ENCODE measurements at places on chromosomes 4 and X. TPM values are rescaled to one million over a fixed set of nuclear protein-coding genes. Genes with fewer than 3 reads are reported as not detected.
A peak's percentile ranks its signal among the peaks of the same experiment; 100 is the strongest.

The ELF4 gene
- 3.7 TPM for total RNA-seq

The DKK2 gene
- 1.4 TPM for total RNA-seq

The SSX4 gene
- not detected for total RNA-seq

- no peak for DNase-seq
Observed at GRCh38 chr4:126318376-126318775, 1003.6 kb downstream of the FAT4 start.

GRCh38 chrX:68746988-68747387 is 81.8 kb upstream of the EFNB1 start:
- no peak for DNase-seq

The FABP2 gene
- total RNA-seq, result 0.57 TPM

The UGT2B15 gene
- not detected for total RNA-seq

GRCh38 chr4:182589100-182589499 is 328.1 kb downstream of the DCTD start:
- DNase-seq, result no peak

GRCh38 chr4:17385403-17385802 is 126.5 kb downstream of the QDPR start:
- no peak for DNase-seq

The SPANXA1 gene
- not detected for total RNA-seq

DNA sequence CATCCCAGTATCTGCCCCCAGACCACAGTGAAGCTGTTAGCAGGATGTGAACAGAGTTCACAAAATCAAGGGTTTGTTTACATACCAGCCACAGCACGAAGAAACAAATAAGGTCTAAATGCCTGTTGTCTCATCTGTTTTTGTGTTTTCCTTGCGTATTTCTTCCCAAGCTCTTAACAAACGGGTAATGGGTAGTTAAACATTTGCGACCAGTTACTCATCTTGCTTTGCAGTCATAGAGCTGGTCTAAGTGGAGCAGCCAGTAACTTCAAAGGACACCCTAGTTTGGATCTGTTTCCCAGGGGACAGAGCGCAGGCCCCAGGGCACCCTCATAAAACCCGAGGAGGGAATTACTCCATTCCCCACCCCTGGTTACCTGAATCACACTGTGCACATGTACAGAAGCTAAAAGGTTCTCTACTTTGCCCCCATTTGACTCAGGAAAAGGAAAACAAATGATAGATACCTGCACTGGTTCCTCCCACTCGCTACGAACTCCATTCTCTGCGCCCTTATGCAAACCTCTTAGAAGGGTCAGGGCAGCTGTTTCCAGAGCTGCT is 68.8 kb downstream of the MAML3 start:
- no peak for DNase-seq

DNA sequence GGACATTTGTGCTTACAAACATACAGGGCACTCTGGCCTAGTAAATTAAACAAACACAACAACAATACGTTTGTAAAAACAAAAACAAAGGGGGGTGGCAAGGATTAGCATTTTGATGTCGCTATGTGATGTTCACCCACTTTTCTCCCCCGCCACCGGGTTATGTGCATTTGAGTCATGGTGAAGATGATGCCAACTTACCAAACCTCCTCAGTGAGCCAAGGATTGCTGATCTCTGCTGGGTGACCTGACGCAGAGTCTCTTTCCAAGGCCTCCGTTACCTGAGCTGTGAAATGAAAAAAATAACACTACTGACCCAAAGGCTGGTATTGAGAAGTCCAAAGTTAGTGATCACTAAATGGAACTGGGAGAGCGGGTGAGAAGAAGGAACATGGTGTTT is 85.4 kb downstream of the RBM47 start:
- no peak for DNase-seq

The TLR7 gene
- 0.92 TPM for total RNA-seq

The SOX3 gene
- not detected for total RNA-seq

- DNase-seq, result peak; percentile 97
Observed at GRCh38 chr4:3531879-3532750, at the start of gene LRPAP1. Gene LRPAP1, minus strand, starts transcription at chr4:3532422. Its CDS starts 10 bp downstream, at chr4:3532412.

The NIPAL1 gene
- total RNA-seq, result 0.43 TPM

- no peak for DNase-seq
Observed at GRCh38 chrX:7972586-7972985, 45.4 kb upstream of the PNPLA4 start.

- DNase-seq, result no peak
Observed at GRCh38 chrX:19958552-19959486, 32.0 kb downstream of the BCLAF3 start.

The NOX1 gene
- total RNA-seq, result not detected

DNA sequence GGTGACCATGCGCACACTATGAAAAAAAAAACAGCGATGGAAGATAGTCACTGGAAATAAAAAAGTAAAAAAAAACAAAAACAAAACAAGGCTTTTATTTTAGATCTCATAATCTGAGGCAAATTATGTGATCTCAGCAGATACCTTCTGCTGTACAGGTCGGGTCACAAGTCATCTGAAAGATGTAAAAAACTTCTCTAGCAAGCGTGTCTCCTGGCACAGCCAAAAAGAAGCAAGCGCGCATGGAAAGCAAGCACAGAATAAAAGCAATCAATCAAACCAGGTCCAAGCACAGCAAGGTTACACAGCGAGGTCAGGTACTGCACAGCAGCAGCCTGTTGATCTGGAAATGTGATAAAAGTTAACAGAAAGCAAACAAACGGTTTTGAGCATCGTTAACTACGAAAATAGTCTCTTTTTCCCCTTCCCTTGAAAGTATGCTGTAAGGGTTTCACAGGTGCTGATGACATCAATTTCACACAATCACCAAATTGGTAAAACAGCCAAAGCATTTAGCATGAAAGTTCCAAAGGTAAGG is 79.3 kb upstream of the MTNR1A start:
- no peak for DNase-seq

The NALF2 gene
- total RNA-seq, result 4.4 TPM

- DNase-seq, result no peak
Observed at GRCh38 chr4:113784497-113785250, 23.1 kb upstream of the CAMK2D start.

DNA sequence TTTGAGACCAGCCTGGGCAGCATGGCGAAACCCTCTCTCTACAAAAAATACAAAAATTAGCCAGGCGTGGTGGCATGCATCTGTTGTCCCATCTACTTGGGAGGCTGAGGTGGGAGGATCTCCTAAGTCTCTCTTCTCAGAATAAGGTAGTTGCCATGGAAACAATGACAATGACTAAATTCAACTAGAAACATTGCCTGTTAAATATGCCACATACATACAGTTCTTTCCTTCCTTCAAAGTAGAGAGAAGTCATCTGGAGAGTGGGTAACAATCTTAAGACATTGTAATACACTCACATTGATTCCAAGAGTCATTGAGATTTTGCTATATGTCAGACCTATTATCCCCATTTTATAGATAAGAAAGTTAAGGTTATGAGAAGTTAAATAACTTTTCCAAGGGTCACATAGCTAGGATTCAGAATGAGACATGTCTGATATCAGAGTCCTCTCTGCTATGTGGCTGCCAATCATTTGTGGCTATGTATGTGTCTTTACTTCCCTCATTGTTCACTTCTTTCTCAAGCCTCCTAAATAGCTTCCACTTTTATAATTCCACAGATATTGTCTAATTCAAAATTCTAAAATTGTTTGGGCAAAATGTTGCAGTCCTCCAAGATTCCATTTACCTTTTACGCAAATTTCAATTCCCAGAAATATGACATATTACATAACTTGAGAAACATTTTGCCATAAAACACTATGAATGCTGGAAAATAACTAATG is 37.2 kb upstream of the RAPGEF2 start:
- no peak for DNase-seq

DNA sequence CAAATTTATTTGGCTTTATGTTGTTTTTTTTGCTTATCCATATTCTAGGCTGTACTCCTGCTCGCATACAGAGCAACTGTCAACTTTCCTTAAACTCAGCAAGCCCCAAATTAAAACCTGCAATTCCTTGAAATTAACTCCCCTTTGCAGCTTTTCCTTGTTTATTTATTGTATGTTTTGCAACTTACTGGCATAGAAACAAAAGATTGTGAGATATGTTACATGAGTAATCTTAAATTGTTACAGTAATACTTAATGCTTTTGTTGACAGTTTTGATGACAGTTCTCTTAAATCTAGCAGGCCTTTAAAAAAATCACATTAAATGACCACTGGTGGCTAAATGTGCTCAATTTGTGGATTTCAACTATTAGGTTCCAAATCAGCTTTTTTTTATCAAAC is 4.5 kb downstream of the DDX3X start:
- DNase-seq, result no peak

- no peak for DNase-seq
Observed at GRCh38 chrX:51742586-51742985, 656 bp upstream of the GSPT2 start.

- peak; percentile 4 for DNase-seq
Observed at GRCh38 chrX:19555236-19555635, 39.9 kb upstream of the MAP3K15 start.

The CXXC4 gene
- total RNA-seq, result 2.5 TPM

DNA sequence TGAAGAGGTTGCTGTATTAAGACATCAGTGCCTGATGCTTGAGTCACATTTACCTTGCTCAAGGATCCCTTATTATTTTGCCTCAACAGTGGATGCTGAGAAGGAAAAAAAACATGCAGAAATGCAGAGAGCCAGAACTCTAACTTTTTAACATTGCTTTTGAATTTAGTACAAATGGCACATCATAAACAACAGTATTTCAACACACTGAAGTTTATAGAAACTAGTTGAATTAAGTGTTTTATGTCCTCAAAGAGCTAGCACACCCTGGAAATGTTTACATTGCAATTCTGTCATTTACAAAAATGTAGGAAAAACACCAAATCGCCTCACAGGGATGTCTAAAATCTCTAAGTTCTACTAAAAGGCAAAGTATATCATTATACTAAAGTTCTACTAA is 69.5 kb upstream of the BLTP1 start:
- DNase-seq, result no peak

DNA sequence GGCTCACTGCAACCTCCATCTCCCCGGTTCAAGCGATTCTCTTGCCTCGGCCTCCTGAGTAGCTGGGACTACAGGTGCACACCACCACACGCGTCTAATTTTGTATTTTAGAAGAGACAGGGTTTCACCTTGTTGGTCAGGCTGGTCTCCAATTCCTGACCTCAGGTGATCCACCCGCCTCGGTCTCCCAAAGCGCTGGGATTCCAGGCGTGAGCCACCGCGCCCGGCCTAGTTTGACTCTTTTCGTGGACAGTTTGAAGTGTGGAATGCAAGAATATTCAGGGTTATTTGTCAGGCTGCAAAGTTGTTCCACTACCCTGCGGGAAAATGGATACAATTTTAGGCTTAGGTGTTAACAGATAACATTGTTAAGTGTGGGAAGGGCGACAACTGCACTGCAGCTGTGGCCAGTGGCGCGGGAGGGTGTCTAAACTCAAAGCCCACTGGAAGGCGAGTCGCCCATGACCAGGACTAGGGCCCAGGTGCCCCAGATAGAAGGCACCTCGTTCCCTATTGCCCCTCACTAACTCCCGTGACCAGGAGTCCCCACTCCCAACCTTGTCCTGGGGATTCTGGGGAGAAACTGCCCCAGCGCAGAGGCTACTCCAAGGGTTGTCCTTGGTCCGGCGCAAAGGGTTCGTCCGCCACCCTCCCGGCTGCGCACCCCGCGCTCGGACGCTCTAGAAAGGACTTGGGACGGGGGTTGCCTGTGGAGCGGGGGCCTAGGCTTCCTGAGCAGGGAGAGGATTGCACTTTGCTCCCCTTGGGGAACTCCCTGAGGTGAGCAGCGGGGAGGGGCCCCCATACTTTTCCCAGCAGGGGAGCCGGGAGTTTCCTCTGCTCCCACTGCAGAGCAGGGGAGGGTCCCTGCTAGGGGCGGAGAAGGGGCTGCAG is 1.1 kb upstream of the CD99 start:
- DNase-seq, result no peak

DNA sequence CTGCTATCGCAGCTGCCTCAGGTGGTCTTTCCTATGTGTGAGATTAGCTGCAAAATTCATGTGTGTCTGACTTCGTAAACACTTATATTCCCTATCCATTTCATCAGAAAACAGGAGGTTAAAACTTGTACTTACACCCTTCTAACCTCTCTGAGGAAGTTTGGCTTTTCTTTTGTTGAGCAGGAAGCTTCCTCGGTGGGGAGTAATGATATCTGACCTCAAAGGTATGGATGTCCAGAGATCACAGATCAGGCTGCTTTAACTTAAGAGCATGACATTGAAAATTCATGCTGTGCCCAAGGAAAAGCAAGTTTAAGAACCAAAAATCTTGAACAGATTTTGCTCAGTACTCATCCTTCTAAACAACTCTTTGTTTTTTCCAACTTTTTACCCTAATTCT is 429.1 kb downstream of the STIM2 start:
- no peak for DNase-seq

GRCh38 chr4:4852591-4853362 is 6.7 kb upstream of the MSX1 start:
- peak; percentile 38 for DNase-seq

- no peak for DNase-seq
Observed at GRCh38 chr4:21952549-21952948, 4.0 kb upstream of the KCNIP4 start.

The TLR6 gene
- total RNA-seq, result 1.2 TPM

The VEGFC gene
- total RNA-seq, result 15.0 TPM

- DNase-seq, result no peak
Observed at GRCh38 chr4:105490523-105490922, 16.7 kb upstream of the PPA2 start.

DNA sequence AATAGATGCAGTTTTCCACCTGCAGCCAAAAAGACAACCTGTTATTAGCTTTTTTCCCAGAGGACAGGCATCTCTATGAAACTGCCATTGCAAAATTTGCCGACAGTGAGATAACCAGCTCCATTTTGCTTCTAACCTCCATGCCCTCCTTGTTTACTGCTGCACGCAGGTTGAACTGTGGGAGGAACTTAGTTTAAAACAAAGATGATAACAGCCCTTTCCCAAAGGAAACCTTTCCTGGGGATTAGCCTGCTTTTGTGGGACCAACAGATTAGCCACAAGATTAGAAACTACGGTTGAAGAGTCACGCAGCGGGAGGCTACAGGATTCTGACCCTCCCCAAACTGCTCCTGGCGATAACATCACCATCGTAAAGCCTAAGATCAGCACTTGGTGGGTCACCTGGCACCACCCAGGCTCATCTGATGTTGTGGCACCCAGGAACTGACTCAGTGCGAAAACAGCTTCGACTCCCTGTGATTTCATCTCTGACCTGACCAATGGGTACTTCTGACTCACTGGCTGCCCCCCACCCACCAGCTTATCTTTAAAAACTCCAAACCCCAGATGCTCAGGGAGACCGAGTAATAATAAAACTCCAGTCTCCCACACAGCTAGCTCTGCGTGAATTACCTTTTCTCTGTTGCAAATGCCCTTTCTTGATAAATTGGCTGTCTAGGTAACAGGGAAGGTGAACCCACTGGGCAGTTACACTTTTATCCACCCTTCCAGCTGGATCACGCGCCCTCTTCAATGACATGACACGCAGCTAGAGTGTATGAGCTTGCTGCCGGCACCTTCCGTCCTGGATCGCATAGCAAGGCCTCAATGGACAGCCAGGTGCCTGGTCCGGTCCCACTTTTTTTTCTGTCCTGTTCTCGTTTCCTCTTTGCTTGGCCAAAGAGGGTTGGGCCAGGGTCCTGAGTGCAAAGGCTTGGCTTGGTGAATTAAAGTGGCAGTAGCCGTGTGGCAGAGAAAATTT is 27.2 kb downstream of the NOP14 start:
- DNase-seq, result peak; percentile 41

All from cardiac septum (tissue), 1 donor.